ENCODE measurements at places on chromosomes 12 and 14.

- DNase-seq: no peak
These were observed 101.2 kb downstream of the AKAP6 start for GRCh38 chr14:32430326-32430725.

DNA sequence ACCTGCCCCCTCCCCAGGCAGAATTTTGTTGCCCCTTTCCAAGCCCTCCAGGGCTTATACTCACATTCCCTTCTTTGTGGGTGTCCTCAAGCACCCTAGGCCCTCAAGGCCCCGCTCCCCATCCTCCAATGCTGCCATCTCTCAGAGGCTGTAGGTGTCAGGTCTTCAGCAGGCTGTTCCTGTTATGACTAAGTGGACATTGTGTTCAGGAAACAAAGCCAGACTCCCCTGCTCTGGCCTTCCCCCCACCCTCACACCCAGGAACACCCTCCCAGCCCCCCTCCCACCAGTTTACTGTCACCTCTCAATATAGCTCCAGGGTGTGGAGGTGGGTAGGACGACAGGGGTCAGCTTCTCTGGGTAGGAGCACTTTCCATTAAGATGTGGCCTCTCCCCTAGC lies 1.4 kb upstream of the MYH6 start:
- no peak for DNase-seq

DNA sequence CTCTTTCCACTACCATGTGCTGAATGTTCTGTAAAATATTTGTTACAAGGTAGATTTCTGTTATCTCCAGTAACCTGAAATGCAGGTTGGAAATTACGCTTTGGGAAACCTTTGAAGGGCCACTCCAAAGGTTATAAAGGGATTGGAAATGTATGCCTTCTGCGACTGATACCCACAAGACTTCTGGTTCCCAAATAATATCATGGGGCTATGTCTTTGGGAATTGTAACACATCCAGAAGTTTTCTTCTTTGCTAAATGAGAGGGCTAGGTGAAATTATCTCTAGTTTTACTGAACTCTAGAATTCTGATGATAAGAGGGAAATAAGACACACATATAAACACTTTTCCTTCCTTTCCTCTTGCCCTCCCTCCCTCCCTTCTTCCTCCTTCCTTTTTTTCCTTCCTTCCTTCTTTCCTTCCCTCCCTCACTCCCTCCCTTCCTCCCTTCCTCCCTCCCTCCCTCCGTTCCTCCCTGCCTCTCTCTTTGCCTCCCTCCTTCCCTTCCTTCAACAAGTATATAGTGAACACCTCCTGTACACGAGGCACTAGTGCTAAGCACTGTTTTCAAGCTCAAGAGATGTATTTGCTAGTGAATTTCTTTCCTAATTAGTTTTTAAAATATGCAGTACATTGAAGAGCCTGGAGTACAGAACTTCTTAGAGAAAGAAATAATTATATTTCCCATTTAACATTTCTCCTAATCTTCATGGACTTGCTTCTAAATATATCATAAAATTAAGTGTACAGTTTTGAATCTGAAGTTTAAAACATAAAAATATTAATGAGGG lies 10.1 kb downstream of the HMGA2 start:
- DNase-seq: no peak

DNA sequence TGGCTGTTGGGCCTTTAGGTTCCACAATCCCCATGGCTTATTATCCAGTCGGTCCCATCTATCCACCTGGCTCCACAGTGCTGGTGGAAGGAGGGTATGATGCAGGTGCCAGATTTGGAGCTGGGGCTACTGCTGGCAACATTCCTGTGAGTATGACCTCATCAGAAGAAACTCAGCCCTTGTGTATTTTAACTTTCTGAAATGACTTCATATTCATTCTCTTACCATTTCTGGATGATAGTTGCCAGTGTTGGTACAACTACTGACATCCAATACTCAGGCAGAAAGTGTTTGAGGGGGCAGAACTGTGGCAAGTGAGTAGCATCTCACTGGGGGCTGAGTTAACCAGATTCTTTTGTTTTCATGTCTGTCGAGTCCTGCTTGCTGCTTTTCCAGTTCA lies 2.3 kb downstream of the DAZAP2 start:
- no peak for DNase-seq

- no peak for DNase-seq
These were observed 107.5 kb upstream of the PARP11 start for GRCh38 chr12:3980504-3981272.

GRCh38 chr12:41983394-41983793 lies 161.3 kb downstream of the GXYLT1 start:
- DNase-seq: no peak

DNA sequence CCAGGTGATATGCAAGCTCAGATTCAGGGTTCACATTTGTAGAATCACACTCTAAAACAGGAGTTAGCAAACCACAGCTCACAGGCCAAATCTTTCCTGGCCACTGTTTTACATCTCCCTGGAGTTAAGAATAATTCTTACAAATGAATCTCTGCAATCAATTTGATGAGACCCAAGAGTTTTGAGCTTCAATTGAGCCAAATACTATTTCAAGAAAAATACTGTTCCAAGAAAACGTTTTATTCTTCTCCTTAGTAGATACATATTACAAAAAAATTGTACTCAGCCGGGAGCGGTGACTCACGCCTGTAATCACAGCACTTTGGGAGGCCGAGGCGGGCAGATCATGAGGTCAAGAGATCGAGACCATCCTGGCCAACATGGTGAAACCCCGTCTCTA lies 2.5 kb downstream of the PTGDR start:
- no peak for DNase-seq

DNA sequence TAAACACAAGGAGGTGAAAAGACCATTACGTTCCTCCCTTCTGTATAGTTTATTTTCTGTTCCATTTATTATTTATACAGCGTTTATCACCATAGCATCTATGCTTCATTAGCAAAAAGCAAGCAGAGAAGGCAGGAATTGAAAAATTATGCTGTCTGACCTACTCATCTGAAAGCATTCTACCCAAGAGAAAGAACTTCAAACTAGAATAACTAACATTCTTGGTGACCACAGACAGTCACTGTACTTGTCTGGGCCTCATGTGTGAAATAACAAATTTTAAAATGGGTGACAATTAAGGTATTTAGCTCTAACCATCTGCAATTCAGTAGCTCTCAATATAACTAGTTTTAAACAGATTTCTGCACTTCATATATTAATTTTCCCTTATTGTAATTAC lies 29.3 kb upstream of the PDE3A start:
- no peak for DNase-seq

- no peak for DNase-seq
These were observed 12.2 kb downstream of the TBX3 start for GRCh38 chr12:114671443-114672411.
